ENCODE measurements at places on chromosomes 5 and 9.
A peak's percentile ranks its signal among the peaks of the same experiment; 100 is the strongest.

GRCh38 chr9:132003319-132003704 lies 76.4 kb downstream of the MED27 start:
- no peak for DNase-seq

GRCh38 chr5:175001876-175002645 lies 277.7 kb downstream of the MSX2 start:
- no peak for DNase-seq

- no peak for DNase-seq
These were observed 72.6 kb downstream of the SMARCA2 start for GRCh38 chr9:2087500-2088313.

DNA sequence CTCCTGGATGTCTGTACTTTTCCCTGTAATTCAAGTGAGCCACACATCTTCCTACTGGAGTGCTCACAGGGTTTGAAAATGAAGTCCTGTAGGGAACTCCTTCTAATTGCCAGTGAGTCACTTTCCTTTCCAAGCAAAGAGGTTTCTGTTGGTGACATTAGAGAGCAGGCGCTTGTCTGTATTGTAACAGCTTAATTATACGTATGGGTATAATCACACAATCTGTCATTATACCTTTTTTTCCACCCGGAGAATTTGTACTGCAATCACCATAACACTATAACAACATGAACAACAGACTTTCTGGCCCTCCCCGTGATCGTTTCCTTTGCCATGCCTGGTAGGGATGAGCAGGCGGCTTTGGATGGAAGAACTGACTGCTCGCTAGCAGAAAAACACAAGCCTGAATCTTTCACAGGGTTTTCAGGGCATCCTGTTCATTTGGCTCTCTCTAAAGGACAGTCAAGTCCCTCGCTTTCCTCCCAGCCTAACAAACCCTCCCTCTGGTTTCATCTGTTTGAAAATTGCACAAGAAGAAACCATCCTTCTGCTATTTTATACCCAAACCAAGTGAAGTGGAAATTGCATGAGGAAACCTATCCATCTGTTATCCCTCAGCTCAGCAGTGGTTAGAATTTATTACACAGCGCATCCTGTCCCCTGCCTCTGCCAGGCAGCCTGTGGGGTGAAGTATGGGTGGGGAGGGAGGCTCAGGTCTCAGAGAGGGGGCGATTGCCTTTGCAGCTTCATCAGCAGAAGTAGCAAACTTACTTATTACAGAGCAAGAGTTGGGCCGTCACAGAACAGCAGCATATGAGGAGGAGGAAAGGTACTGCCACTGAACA lies 307.0 kb upstream of the TLE4 start:
- DNase-seq = no peak

DNA sequence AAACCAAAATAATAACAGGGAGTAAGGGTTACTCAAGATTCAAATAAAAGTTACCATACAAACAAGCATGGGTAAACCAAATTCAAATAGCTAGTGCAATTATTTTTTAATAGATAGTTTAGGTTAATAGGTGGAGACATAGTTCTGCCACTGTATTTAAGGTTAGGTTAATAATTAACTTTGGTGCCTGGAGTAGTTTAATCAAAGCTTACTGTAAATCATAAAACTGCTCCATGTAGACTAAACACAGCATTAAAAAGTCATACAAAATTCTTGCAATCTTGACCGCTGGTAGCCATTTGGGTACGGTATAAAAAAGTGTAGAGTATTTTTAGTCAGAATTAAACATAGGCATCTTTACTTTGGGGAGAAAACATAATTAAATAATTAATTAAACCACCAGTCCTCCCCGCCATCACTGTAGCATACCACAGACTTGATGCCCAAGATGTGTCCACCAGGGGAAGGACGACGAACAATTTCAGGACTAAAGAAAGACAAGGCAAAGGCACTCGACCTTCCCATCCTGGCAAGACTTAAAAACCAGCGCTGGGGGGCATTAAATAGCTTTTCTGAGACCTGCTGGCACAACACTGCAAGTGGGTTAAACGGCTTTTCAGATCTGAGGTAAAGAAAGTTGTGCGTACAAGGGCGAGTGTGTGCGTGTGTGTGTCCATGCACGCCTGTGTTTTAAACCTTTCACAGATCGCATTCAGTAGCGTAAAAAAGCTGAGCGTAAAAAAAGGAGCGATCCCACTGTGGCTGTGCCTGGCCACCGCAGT lies 2.9 kb downstream of the SEMA6A start:
- DNase-seq = no peak

- DNase-seq = no peak
These were observed 28.1 kb downstream of the FRMPD1 start for GRCh38 chr9:37678789-37679273.

DNA sequence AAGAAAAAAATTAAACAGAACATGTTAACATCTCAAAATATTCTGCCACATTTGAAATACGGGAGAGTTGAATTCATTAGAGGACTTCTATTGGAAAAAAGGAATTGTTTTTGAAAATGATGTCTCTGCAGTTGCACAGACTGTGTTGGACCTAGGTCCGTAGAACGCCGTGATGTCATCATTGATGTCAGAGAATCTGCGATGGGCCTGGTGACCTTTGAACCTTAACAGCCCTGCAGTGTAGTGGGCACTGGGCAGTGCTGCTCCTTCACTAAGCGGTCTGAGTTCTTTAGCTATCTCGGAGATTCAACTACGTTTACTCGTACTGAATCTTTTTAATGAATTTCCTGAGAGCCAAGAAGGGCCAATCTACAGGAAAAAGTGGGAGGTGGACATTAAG lies at the start of gene FAM170A:
TSS of gene FAM170A (plus strand) at position 220 of the 400 bp plus-strand sequence. CDS start 211 bp downstream, outside the sequence.
- DNase-seq = no peak

DNA sequence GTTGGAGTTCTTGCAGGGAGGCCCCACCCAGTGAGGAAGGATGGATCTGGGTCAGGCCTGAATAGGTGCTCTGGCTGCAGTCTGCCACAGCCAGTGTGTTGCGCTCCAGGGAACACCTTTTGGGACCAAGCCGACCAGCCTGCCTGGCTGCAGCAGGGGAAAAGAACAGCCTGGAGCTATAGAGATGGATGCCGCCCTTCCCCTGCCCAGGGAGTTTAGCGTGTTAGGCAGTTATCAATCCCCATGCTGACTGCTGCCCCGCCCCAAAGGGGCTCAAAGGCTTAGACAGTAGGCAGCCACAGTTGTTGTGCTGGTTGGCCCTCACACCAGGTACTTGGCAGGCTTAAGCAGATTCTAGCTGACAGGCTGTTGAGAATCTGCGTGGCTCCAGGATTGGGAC lies 153.4 kb upstream of the ADAMTS19 start:
- DNase-seq = no peak

GRCh38 chr9:129125478-129125877 lies 14.3 kb downstream of the PTPA start:
- no peak for DNase-seq

- no peak for DNase-seq
These were observed 51.7 kb upstream of the TUT7 start for GRCh38 chr9:86405926-86406325.

- DNase-seq = no peak
These were observed 289.5 kb upstream of the MPDZ start for GRCh38 chr9:13568841-13569601.

DNA sequence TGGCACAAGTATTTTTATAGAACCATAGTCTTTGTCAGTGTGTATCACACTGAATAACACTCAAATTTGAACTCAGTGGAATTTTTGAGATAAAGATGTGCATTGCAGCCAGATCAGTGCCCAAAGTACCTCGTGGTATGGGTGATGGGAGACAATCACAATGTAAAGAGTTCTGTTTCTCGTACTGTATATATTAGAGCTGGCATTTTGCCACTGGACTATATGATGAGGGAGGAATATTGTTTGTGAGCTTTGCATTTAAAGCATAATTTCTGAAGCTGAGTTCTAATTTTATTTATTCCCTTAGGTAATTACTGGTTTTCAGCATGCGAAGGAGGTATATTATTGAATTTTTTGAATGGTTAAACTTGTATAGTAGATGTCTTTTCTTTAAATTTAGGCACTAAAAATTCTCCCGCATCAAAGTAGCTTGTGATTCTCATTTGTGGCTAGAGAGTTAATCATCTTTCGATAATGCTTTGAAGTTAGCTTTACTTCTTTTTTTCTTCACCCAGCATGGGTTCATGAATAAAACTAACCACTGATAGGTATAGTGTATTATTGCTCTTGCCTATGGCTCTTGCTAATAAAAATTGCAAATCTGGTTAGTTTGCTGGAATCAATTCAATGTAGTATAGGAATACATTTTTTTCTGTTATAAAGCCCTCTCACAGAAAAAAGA lies 43.1 kb downstream of the PAM start:
- no peak for DNase-seq

- DNase-seq = peak; percentile 44
These were observed 316.6 kb downstream of the AGTPBP1 start for GRCh38 chr9:85425153-85425611.

- peak; percentile 66 for DNase-seq
These were observed 142.6 kb downstream of the PBX3 start for GRCh38 chr9:125889476-125890419.

DNA sequence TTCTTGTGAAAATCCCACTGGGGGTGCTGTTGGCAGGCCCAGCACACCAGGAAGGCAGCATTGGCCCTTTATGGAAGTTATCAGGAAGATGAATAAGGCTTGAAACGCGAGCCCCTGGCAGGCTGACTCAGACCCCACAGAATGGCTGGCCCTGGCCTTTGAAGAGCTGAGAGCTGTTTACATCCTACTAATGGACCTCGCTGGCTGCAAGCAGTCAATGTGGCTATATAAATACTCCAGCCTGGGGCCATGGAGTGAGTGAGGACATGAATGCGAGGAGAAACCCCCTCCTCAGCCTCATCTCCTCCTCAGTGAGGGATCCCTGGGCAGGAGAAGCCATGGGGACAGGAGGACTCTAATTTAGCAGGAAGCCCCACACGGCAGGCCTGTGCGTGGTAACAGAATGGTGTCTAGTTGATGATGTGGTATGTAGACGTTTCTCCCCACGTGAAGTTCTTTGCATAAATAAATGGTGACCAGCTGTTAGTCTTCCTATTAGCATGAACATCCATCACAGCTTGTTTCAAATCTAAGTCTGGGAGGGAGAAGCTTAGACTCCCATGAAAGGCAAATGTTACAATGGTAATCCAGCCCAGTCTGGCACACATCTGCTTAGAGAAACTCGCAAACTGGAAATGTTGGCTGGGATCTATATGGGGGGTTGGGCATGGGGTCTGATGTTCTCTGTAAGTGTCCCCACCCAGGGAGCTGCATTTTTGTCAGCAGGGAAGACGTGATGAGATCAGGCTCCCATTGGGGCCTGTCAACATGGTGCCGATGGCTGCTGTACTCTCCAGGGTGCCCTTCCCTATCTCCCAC lies 175.1 kb upstream of the PITX1 start:
- DNase-seq = no peak

- no peak for DNase-seq
These were observed 397 bp upstream of the RECK start for GRCh38 chr9:36036253-36036779.

GRCh38 chr9:36398745-36399144 lies 1.3 kb downstream of the RNF38 start:
- no peak for DNase-seq

DNA sequence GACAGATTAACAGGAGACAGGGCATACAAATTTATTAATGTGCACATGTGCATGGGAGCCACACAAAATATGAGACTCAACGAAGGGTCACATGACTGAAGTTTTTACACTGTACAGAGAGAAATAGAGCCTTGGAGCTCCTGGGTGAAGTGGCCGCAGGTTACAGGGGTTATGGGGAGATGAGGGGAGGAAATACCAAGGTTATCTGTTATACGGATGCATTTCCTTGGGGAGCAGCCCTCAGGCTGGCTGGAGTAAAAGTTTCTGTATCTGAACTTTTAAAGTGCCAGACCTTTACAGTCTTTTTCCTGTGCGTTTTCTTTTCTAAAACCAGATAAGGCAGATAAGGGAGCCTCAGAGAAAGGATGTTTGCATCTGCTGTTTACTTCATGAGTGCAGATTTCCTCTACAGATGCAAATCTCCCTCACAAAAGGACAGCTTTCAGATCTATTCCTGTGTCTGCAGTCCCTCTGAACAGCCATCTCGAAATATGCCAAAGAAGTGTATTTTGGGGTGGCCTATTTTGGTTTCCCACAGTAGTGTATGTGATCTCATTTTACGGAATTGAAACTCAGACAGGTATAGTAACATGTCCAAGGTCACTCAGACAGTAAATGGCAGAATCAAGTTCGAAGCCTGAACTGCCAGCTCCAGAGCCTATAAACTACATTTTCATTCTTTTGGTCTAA lies 139.3 kb upstream of the FBXL17 start:
- no peak for DNase-seq

DNA sequence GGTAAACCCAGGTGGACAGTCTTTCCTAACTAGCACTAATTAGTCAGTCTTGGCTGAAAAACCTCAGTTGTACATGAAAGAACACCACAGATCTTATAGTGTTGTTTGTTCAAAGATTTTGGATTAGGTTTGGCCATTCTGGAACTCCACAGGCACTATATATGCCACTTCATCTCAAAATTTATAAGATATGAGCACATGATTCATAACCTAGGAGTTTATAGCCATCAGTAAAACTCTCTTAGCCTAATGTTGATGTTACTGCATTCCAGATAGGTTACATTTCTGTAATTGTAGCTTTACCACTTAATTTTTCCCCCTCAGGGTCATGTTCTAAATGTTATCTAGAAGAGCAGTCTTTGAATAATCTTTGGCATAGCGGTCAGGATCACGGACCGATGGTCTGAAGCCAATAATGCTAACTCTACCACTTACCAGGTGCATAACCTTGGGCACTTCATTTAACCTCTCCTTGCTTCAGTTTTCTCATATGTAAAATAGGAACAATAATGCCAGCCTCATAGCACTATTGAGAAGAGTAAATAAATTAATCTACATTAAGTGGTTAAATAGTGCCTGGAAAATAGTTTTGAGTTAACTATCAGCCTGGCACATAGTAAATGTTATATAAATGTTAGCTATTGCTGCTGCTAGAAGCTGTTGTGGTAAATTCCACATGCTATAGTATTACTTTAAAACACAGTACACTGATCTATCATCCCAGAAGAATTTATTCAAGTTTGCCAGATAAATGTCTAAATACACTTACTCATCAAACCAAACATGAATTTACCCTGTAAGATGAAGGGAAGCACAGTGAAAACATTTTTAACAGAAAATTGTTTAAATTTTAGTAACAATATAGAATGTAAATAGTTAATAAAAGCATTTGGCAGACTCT lies 743.9 kb downstream of the NR2F1-AS1 start:
- DNase-seq = no peak

DNA sequence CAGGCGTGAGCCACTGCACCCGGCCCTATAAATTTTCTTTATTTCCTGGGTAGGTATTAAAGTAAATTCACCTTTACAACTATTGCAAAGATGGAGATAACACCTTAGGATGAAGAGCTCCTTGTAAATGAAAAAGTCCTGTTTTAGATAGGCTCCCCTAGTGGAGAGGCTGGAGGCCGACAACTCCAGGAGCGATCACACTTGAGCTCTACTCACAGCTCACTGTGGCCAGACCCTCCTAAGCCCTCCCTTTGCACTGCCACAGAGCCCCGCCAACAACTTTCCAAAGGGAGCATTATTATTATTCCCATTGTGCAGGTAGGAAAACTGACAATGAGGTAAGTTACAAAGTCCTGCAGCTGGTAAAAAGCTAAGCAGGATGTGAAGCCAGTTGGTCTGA lies 139.1 kb upstream of the ERCC6L2 start:
- DNase-seq = no peak
